Left kidney (tissue), 8 donors: ENCODE measurements at places on chromosomes 5 and 9.

- DNase-seq = no peak
Observed at GRCh38 chr5:123722451-123722850, 210.5 kb downstream of the CSNK1G3 start.

DNA sequence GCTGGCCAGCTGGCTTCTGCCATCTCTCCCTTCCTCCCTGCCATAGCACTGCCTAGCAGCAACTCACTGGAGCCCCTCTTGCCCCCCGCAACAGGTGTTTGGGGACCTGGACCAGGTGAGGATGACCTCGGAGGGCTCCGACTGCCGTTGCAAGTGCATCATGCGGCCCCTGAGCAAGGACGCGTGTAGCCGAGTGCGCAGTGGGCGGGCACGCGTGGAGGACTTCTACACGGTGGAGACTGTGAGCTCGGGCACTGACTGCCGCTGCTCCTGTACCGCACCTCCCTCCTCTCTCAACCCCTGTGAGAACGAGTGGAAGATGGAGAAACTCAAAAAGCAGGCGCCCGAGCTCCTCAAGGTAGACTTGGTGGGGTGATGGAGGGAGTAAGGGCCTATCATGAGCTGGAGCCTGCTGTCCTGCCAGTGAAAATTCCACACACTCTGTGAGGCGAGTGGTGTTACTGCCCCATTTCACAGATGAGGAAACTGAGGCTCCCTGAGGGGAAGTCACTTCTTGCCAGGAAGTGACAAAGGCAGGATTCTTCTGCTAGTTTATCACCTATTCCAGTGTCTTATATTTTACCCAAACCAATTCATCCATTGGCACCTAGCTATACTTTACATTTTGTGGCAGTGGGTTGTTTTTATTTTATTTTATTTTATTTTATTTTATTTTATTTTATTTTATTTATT lies 10.1 kb downstream of the OLFML2A start:
- no peak for DNase-seq

GRCh38 chr5:148998174-148998797 lies 64.6 kb downstream of the SH3TC2 start:
- peak; percentile 39 for DNase-seq

DNA sequence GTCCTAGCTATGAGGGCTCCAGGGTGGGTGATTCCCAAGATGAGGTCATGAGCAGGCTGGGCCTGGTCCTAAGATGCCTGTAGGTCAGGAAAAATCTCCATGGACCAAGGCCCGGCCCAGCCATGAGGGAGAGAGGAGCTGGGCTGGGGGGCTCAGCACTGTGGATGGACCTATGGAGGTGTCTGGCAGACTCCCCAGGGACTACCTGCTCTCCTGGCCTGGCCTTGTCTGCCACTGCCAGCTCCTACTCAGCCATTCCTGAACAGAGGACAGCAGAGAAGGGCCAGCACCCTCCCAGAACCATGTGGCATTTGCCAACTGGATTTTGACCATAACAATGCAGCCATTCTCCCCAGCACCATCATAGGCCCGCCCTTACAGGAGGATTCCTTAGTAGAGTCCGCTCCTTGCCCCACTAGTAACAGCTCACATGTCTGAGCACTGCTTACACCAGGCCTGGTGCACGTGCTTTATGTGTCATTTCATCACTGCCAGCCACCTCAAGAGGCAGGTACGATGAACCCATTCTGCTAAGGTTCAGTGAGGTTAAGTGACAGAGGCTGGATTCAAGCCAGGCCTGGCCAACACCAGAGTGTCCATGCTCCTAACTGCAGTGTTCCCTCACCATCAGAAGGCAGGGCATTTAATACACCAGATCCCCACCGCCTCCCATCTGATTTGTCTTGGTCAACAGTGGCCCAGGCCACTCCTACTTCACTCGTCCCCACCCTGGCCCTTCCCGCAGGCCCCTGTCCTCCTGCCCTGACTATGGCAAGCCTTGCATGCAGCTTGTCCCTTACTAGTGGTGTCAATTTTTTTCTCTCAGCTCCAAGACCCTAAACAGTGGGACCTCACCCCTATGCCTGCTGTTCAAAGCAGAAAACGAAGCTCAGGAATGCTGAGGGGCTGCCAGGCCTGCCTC lies 669 bp downstream of the IL13 start:
- DNase-seq = no peak

- no peak for DNase-seq
Observed at GRCh38 chr5:155732587-155733376, 594.2 kb upstream of the SGCD start.

DNA sequence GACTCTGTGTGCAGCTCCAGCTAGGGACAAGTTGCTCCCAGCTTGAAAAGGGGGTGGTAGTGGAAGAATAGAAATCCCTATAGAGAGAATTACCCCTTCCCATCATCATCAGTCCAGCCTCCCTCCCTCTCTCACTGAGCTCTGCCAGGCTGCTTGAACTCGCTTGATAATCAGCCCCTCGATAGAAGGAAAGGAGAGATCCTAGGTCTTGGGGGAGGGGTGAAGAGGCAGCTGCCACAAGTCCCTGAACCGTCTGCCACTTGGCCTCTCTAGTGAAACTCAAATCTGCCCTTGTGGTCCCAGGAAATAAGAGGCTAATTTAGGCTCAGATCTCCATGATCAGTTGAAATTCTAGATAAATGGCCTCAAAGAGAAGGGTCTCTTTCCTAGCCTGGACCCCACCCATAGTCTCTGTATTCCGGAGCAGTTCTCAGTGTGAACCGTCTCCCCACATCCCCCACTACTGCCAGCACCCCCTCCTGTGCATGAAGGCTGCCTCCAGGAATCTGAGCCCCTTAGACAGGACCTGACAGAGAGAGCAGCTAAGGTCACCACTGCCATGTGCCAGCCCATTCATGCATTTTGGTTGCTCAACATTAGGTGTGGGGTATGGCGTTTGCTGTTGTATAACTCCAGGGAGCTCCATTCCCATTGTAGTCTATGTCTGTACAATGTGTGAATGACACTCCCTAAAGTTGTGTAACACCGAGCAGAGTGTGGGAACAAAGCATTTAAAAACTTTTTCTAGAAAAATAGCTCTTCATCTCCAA lies 5.5 kb downstream of the DNAJB5 start:
- DNase-seq = no peak

DNA sequence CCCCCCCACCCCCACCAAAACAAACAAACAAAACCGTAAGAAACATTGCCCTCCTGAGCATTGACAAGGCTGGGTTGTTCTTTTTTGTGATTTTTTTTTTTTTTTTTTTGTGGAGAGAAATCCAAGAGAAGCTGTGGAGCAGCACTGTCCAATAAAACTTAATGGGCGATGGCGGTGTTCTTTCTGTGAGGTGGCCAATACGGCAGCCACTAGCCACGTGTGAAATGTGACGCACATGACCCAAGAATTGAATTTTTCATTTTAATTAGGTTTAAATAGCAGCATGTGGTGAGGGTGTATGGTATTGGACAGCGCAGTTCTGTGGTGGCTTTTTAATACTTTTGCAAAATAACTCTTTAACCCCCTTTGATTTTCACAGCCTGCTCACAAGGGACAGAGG lies 251.1 kb downstream of the PDZD2 start:
- DNase-seq = peak; percentile 69

DNA sequence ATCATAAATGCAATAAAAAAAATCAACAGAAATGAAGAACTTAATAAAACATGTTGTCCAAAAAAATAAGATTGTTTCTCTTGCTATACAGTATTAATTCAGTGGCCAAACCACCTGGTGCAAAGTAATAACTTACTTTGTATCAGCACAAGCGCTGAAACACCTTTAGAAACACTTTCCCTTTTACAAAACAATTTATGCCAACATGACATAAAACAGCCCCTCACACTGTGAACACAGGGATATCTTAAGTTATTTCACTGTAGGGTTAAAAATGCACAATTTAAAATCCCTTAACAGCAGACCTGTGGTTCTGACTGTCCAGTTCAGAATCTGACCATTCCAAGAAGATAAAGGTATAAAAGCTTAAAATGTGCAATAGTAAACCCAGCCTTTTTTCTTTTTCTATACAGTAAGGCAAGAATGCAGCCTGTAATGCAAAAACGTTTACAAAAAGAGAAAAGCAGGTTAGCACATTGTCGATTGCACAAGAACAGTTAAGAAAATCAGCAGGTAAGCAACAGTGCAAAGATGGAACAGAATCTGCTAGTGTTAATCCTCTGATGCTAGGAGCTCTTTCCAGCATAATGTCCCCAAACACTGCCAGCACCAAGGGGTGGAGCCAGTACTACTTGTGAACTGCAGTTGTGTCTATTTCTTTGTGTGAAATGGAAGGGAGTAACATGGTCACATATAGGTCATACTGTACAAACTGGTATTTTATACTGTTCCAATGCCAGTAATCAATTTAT lies 21.6 kb downstream of the RAB14 start:
- no peak for DNase-seq

GRCh38 chr9:25377039-25377438 lies 301.2 kb downstream of the TUSC1 start:
- DNase-seq = no peak

- DNase-seq = no peak
Observed at GRCh38 chr9:14158916-14159315, 155.0 kb downstream of the NFIB start.

- DNase-seq = no peak
Observed at GRCh38 chr9:113724202-113724601, 151.9 kb upstream of the ZNF618 start.

- DNase-seq = no peak
Observed at GRCh38 chr5:71974622-71975021, 132.7 kb upstream of the MAP1B start.

DNA sequence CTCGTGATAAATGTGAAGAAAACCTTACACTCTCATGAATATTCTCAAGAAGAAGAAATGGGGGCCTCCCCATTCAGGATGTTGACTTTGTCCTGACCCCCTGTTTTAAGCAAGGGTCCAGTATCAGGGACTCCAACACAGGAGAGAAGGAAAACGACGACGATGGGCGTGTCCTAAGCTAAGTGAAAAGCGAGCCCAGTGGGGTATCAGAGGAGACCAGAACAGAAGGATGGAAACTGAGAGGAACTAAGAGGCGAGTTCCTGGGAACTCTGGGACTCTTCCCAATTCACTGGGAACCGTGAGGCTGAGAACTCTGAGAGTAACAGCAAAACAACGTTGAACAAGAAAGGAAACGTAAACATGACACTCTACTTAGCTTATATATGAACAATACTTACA lies 14.6 kb downstream of the RETREG1 start:
- DNase-seq = no peak

- no peak for DNase-seq
Observed at GRCh38 chr5:150781706-150782614, 3.4 kb downstream of the SMIM3 start.

GRCh38 chr9:4371108-4371507 lies 71.2 kb upstream of the GLIS3 start:
- no peak for DNase-seq

GRCh38 chr9:72149231-72149975 lies at the start of gene GDA:
TSS of gene GDA (plus strand) at chr9:72149440. CDS start at chr9:72149560, 120 bp downstream.
- no peak for DNase-seq

- no peak for DNase-seq
Observed at GRCh38 chr5:105789246-105789645, 1881.5 kb downstream of the EFNA5 start.

GRCh38 chr9:20398536-20399338 lies 223.6 kb downstream of the MLLT3 start:
- DNase-seq = no peak
